ENCODE measurements at places on chromosomes 6 and 20. TPM values are rescaled to one million over a fixed set of nuclear protein-coding genes. Genes with fewer than 3 reads are reported as not detected.

SLC2A10 gene
- total RNA-seq = not detected

- no peak for DNase-seq
These were observed 250.5 kb upstream of the AFDN start for GRCh38 chr6:167576050-167576741.

GRCh38 chr6:71259888-71260604, 28.6 kb upstream of the OGFRL1 start:
- DNase-seq = no peak

- DNase-seq = no peak
These were observed 48.9 kb downstream of the DCBLD1 start for GRCh38 chr6:117531346-117531745.

DNA sequence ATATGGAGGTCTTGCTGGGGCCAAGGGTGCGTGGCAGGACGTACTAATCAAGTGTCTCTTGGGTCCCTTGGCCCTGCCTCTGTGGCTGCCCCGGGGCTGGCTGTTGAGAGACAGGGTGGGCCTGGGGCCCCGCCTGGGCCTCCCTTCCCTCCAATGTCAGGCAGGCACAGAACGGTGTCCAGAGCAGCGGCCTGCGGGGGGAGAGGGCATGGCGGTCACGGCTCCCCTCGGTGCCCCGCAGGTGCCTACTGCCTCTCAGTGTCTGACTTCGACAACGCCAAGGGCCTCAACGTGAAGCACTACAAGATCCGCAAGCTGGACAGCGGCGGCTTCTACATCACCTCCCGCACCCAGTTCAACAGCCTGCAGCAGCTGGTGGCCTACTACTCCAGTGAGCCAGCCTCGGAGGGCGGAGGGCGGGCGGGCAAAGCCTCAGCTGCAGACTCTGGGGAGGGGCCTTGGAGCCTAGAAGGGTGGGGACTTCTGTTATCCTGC, 50.0 kb downstream of the SRC start:
- DNase-seq = no peak

COL19A1 gene
- 56.9 TPM for total RNA-seq

PRSS35 gene
- total RNA-seq = not detected

- DNase-seq = no peak
These were observed 164.0 kb upstream of the DTNBP1 start for GRCh38 chr6:15826814-15827318.

Measured in B cell (primary cell).